Stimulated activated CD4-positive, alpha-beta T cell treated with anti-CD3 and anti-CD28 coated beads, Interleukin-15, amount 100 ng/mL, for 1 hour (primary cell): ENCODE measurements at places on chromosomes 2 and 18.

- no peak for DNase-seq
These were observed 233.8 kb upstream of the PIK3C3 start for GRCh38 chr18:41721103-41721790.

- DNase-seq, result no peak
These were observed 57.3 kb downstream of the ITGA6 start for GRCh38 chr2:172484706-172485105.

DNA sequence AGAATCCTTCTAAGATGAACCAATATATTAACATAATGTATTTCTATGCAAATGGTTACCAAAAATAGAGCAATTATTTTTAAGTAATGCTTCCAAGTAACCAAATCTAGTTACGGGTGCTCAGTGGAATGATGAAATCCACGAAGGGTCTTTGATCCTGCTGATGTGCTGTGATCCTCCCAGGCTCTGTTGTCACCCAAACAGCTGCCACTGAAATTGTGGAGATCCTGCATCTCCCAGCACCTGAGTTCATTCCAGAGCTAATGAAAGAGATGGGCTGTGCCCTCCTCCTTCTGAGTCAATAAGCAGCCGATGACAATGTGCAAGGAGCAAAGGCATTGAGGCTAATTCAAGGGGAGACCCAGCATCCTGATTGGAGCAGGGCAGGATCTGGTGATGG lies 362.4 kb upstream of the SOX11 start:
- no peak for DNase-seq

DNA sequence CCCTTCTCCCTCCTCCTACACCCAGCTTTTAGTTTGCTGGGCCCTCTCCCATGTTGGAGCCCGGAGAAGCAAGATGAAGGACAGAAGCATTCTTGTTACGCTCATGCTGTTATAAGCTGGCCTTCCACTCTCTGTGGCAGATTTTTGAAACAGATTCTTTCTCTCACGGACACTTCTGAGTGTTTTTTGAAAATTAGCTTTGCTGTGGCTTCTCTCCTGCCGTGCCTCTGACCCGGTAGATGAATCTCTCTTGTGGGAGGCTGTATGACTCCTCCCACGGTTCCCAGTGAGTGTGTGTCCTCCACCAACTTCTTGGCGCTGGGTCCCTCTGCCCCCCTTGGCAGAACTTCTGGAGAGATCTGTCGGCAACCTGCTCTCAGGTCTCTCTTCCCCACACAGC lies 269.3 kb upstream of the MYT1L start:
- DNase-seq, result no peak

DNA sequence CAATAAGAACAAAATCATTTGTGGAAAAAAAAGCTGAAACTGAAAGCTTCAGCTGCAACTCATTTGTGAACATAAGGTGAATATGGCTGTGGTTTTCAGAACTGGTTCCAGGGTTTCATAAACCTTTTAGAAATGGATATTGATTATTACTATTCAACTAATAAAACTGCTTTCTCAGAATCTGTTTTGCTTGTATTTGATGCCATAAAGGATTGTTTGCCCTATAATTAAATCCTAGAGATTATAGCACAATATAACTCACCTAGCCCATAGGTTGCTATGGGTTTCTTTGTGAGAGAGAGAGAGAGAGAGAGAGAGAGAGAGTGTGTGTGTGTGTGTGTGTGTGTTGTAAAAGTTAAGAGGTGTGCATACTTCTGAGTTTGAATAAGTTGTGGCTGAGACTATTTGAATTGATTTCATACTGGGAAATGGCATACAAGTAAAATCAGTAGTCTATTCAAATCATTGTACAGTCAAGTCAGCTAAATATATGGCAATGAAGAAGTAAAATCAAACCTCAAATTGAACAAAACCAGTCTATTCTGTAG lies 339.2 kb downstream of the ARHGAP15 start:
- DNase-seq, result no peak

GRCh38 chr2:229273723-229274338 lies 2.7 kb upstream of the PID1 start:
- no peak for DNase-seq

GRCh38 chr2:208039376-208040110 lies 14.2 kb upstream of the PLEKHM3 start:
- DNase-seq, result no peak

DNA sequence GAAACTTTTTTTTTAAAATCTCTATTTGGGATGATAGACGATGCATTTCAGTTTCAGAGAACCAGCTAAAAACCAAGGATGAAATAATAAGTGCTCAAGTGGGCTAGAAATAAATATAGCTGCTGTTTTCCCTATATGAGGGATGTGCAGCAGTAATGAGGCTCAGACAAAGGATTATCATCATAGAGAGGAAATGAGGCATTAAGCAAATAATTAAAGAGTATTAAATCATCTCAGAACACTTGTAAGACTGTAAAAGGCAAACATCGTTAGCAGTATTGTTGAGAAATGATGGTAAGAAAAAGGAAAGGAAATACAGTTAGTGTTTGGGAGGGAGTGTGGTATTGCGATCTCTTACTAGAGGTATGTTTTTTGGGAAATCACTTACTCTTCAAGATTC lies 233.5 kb downstream of the TGIF1 start:
- no peak for DNase-seq

DNA sequence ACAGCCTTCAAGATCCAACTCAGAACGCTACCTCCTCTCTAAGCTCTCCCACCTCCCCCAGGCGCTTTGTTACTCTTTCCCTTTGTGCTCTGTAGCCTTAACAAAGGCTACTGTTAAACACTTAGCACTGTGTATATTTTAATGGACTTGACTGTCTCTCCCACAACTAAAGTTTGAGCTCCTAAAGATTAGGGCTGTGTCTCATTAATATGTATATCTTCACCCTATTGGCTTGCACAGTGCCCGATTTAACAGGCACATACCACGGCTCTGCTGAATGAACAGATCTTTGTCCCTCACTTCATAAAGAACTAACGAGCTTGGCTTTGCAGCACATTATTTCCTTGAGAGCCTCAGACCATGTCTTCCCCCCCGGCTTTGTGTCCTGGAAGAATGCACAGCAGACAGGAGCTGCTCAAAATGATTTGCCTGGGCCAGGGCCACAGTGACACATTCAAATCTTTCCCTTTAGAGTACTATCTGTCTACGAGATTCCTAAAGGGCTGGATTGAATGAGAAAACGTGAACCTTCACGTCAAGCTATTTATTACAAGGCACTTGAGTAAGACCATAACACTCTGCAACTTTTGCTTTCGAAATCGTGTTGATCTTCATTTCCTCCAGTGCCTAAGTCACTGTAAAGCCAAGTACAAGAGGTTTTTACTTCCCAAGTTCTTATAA lies 22.1 kb downstream of the ABHD3 start:
- no peak for DNase-seq

DNA sequence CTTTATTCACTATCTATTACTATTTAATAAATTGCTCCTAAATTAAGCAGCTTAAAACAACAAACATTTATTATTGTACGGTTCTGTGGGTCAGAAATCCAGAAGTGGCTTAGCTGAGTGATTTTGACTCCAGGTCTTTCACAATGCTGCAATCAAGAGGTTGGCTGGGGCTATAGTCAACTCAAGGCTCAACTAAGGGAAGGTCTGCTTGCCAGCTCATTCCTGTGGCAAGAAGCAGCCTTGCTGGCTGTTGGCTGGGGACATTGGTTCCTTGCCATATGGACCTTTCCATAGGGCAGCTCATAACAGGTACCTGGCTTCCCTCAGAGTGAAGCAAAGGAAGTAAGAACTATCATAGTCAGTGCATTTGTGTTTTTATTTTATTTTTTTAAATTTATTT lies 5.0 kb upstream of the MRPL19 start:
- no peak for DNase-seq

DNA sequence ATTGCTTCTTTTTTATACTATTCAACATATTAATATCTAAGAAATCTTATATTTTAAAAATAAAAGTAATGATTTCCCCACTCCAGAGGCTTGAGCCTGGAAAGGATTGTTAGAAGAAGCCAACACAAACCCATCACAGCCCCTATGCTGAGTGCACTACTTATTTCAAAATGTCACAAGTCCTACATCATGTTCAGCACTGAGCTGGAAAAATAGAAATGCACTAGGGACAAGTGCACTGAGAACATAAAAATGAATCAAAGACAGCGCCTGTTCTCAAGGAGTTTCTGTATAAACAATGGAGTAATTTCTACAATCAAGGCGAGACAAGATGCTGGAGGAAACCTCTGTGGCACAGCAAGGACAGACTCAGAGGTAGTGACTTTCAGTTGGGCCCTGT lies 155.0 kb downstream of the TXNL1 start:
- DNase-seq, result no peak

- DNase-seq, result no peak
These were observed 2.8 kb downstream of the GDF7 start for GRCh38 chr2:20669562-20670314.

DNA sequence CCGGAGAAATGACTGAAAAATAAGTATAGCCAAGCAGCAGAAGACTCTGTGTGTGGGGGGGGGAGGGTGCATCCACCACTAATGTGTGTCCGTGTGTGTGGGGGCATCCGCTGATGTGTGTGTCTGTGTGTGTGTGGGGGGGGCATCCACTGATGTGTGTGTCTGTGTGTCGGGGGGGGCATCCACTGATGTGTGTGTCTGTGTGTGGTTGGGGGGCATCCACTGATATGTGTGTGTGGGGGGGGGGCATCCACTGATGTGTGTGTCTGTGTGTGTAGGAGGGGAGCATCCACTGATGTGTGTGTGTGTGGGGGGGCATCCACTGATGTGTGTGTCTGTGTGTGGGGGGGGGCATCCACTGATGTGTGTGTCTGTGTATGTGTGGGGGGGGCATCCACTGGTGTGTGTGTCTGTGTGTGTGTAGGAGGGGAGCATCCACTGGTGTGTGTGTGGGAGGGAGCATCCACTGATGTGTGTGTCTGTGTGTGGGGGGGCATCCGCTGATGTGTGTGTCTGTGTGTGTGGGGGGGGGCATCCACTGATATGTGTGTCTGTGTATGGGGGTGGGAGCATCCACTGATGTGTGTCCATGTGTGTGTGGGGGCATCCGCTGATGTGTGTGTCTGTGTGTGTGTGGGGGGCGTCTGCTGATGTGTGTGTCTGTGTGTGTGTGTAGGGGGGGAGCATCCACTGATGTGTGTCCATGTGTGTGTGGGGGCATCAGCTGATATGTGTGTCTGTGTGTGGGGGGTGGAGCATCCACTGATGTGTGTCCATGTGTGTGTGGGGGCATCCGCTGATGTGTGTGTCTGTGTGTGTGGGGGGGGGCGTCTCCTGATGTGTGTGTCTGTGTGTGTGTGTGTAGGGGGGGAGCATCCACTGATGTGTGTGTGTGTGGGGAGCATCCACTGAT lies 125.0 kb downstream of the NFATC1 start:
- DNase-seq, result no peak

GRCh38 chr2:101921319-101921952 lies 70.3 kb upstream of the IL1R2 start:
- no peak for DNase-seq

DNA sequence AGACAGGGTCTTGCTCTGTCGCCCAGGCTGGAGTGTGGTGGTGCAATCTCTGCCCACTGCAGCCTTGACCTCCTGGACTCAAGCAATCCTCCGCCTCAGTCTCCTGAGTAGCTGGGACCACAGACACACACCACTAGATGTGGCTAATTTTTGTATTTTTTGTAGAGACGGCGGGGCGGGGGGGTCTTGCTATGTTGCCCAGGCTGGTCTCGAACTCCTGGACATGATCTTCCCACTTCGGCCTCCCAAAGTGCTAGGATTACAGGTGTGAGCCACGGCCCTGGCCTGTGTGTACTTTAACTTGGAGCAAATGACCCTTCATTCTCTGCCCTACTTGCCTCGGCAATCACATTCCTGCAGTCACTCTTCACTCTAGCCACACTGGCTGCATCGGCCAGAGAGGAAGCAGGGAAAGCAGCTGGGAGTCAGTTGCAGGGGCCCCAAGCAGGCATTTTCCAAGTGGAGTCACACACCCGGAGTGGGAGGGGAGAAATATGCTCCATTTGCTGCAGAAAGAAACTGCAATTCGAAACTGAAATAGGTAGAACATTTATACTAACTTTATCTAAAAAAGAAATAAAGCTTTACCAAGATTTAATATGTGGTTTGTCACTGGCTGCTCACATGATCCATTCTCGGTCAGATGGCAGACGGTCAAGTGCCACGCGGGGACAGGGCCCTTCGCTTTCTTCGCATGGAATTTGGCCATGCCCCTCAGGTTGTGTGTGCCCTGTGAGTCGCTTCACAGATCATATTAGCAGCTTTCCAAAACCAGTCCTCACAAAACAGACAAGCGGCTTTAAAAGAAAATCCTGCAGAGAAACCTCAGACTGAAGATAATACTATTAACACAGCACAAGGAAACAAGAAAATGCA lies 37.1 kb downstream of the FAM161A start:
- DNase-seq, result no peak

- DNase-seq, result no peak
These were observed 323.2 kb downstream of the LRRTM1 start for GRCh38 chr2:79981316-79981715.

GRCh38 chr2:24768013-24768412 lies 25.2 kb downstream of the PTRHD1 start:
- DNase-seq, result no peak
